Motor neuron (in vitro differentiated cells): ENCODE measurements at places on chromosomes 1 and 21. TPM values are rescaled to one million over a fixed set of nuclear protein-coding genes. Genes with fewer than 3 reads are reported as not detected.

Gene CROCC
- total RNA-seq, result 12.9 and 17.6 TPM in 2 replicates

DNA sequence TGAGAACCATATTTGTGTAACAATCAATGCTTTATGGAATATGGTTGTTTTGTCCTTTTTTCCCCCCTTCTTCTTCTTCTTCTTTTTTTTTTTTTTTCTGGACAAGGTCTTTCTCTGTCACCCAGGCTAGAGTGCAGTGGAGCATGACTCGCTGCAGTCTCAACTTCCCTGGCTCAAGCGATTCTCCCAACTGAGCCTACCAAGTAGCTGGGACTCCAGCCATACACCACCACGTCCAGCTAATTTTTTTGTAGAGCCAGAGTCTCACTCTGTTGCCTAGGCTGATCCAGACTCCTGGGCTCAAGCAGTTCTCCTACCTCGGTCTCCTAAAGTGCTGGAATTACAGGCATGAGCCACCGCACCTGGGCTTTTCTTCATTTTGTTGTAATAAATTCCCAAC is 86.7 kb downstream of the FMN2 start:
- no peak for ATAC-seq

- ATAC-seq, result no peak
Observed at GRCh38 chr1:64508629-64509028, 38.7 kb downstream of the CACHD1 start.

DNA sequence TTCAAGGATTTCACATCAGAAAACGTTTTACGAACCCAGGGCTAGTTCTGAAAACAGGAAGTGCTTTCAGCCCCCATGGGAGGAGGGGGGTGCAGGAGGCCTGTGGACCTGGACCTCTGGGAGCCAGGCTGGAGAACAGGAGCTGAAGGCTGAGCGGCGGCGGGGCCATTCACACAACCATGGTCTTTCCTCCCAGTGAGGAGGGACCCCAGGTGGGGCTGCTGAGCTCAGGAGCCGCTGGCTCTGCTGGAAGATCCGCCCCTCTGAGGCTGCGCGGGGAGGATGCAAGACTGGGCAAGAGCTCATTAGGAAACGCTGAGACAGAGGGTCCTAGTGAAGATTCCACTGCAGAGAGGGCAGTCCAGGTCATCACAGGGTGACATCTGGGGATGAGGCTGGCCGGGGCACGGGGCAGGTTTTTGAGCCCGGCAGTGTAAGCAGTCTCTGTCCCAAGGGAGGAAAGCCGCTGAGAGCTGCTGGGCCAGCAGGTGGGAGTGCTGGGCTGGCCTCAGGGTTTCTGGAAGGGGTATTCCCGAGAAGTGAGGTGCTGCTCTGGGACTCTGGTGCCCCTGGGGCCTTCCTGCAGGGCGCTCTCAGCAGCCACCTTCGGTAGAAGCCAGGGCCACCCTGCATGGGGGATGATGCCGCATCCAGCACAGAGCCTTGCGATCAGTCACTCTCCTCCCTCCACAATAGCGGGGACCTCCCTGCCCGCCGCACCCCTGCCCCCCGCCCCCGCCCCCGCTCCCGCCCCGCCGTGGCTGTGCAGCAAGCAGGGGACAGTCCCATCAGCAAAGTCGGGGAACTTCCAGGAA is 7.5 kb downstream of the MX2 start:
- ATAC-seq, result no peak

- no peak for ATAC-seq
Observed at GRCh38 chr1:97243973-97244560, 522.5 kb downstream of the PTBP2 start.

- peak; percentile 3 for ATAC-seq
Observed at GRCh38 chr1:180256341-180257027, 26.4 kb downstream of the LHX4 start.

DNA sequence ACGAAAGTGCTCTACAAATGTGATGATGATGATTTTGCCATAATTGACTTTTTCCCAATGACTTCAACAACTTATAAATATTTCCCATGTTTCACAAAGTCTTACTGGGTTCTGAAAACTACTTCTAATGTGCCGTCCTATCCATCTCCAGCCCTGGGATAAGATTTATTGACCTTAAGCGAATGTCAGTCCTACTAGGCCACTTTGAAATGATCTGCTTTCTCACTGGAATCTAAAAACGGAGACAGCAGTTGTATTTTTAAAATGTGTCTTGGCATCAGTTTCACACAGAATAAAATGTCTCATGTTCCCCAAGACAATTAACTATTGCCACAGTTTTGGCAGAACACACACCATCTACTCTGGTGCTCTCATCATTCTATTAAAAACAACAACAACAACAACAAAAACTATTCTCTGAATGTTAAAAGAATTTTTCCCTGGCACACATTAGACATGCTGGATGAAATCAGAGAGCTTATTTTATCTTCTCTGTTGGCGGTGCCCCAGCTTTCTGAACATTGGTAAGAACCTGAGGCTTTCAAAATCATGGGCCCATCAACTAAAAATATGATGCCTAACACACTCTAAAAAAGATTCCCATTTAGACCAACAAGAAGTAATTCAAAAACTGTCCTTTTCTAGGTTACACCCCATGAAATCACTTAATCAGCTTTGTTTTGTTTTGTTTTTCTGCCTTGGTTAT is 23.1 kb upstream of the DNASE2B start:
- ATAC-seq, result no peak
